ENCODE measurements at places on chromosomes 13 and 19.

DNA sequence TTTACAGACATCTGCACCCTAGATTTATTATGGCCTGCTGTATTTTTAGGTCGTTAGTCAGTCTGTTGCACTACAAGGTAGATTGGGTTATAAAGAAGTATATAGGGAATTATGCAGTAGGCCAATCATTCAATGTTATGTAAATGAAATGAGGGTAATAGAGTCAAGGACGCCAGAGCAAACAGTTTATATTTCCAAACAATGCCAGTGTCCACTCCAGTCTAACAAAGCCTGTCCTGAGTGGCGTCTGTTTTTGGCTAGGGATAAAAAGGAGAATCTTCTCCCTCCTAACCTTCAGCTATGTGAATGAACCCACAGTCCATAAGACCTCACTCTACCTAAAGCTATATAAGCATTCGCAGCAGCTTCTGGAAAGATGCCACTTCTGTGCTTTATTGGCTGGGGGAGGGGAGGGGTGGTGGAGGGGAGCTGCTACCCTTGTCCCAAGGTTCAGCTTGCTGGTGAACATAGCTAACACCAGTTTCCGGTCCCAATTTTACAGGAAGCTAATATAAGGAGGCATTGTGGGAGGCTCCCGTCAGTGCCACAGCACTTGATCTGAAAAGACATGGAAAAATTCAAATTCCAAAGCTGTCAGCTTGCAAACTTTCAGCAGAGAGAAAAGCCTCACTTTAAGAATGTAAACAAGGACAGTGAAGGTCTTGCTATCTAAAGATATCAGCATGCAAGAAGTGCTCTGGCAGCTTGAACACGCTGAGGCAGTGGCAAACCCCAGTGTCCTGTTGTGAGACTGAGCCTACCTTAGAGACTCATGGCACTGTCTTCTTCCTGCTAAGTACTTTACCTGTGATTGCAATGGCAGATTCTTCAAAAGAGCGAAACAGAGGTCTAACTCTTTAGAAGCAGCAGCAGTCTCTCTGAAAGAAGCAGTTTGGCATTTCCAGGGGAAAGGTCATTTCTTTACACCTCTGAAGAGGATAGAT is 369.9 kb downstream of the PCDH9 start:
- H3K27ac ChIP-seq: no peak overlapping the region
- H3K4me3 ChIP-seq: no peak overlapping the region
- DNase-seq: no peak

- peaks cover 7% of the 10 kb centered on the region for H3K4me1 ChIP-seq
- H3K27me3 ChIP-seq: no peaks in the 10 kb centered on the region
- H3K27ac ChIP-seq: no peak overlapping the region
These were observed 24.3 kb downstream of the GNG7 start for GRCh38 chr19:2678044-2678671.

DNA sequence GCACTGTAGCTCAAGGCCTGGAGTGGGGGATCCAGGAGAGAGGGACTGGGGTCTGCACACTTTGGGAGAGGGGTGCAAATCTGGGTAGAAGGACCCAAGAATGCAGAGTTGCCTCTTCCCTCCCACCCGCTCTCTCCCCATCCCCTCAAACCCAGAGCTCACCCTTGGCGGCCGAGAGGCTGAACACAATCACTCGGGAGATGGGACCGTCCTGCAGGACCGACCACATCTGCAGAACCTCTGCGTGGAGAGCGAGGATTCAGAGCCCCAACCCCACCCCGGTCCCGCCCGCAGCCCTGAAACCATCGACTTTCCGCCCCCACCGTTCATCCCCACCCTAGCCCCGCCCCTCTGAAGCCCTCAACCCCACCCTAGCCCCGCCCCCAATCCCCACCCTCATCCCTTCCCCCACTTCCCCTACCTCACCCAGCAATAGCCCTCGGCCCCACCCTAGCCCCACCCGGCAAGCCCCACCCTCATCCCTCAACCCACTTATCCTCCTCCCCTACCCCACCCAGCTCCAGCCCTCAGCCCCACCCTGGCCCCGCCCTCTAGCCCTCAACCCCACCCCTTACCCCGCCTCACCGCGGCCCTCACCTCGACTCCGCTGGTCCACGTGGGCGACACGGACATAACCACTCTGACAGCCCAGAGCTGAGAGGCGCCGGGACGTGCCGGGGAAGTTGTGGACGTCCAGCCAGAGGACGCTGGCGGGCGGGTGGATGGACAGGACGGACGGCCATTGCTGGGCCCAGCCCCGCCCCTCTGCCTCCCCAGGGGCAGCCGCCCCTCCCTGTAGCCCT is 4.1 kb downstream of the KPTN start:
- H3K4me1 ChIP-seq: peaks cover 2% of the 10 kb centered on the region
- no peaks in the 10 kb centered on the region for H3K27me3 ChIP-seq
- no peak for DNase-seq
- H3K4me3 ChIP-seq: no peak overlapping the region

DNA sequence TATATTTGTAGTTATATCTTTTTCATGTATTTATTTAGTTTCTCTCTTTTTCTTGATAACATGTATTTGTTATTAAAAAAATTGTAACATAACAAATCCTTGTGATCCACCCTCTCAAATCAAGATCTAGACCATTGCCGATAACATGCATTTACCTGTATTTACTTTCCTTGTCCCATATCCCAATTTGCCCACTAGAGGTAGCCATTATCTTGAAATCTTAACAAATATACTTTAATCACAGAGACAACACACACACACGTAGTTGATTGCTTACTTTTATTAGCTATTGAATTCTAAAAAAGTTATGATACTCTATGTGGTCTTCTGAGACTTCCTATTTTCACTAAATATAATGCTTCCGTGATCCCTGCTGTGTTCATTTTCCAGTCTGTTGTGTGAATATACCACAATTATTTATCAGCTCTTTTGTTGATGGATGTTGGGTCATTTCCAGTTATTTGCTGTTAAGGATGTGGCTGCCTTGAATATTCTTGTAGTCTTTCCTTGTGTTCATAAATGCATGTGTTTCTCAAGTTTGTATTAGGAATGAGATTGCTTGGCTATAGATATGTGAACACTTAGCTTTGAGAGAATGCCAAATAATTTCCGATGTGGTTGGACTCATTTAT is 31.3 kb upstream of the ZMYM2 start:
- peak; percentile 75 for DNase-seq
- no peak overlapping the region for H3K27ac ChIP-seq
- no peaks in the 10 kb centered on the region for H3K27me3 ChIP-seq
- no peaks in the 10 kb centered on the region for H3K4me1 ChIP-seq

Measured in Karpas-422 (cell line).